ENCODE measurements at places on chromosomes 12 and 14.
A peak's percentile ranks its signal among the peaks of the same experiment; 100 is the strongest.

- DNase-seq = no peak
Measured at GRCh38 chr14:32476532-32476931, 147.4 kb downstream of the AKAP6 start.

- no peak for DNase-seq
Measured at GRCh38 chr12:52041695-52042123, 9.5 kb upstream of the NR4A1 start.

- no peak for DNase-seq
Measured at GRCh38 chr12:76410781-76411180, 62.6 kb upstream of the BBS10 start.

GRCh38 chr14:68950111-68950510, 29.0 kb downstream of the ACTN1 start:
- peak; percentile 65 for DNase-seq

- DNase-seq = no peak
Measured at GRCh38 chr14:96351986-96352385, 11.2 kb downstream of the ATG2B start.

DNA sequence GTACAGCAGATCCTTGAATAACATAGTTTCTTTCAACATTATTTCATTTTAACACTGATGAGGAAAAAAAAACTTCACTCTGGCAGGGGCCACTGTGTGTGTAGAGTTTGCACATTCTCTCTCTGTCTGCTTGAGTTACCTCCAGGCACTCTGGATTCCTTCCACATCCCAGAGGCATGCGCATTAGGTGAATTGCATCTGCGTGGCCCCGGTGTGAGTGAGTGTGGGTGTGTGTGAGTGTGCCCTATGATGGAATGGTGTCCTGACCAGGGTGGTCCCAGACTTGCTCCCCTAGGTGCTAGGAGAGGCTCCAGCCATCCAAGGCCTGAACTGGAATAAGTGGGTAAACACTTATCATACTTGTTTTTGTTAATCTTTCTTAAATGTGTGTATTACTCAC, 90.6 kb upstream of the LRIG3 start:
- DNase-seq = no peak

GRCh38 chr14:93734086-93734822, 54.0 kb downstream of the PRIMA1 start:
- DNase-seq = no peak

DNA sequence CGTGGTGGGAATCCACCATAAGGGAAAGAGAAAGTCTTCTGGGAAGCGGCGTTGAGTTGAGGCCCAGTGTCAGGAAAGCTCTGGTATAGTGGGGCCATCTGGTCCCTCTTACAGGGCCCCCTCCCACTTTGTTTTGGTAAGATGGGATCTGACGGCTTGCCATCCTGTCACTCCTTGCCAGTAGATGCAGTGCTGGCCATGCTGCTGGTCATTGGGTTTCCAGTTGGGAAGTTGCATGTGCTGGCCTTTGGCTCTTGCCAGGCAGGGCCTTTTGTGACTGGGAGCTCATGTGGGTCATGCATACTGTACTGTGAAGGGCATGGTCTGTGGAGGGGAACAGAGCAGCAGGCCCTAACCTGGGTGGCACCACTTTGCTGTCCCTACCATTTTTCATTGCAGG, 3.8 kb downstream of the TRAF3 start:
- DNase-seq = no peak

DNA sequence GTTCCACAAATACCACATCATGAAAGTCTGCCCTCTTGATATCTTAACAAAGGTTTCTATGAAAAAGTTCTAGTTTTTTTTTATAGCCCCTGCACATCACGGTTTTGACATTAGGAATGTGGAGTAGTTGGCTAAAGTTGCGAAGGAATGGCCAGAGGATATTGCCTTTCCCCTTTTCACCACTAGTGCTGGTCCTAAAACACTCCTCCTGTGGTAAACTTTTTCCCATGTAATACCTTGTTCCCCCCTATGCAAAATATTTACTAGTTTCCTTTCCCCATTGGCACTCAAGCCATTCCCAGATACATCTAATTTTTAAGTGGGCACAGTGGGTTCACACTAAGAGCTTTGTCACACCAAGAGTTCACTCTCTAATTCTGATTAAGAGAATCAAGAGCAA, 33.4 kb downstream of the R3HDM2 start:
- DNase-seq = no peak

DNA sequence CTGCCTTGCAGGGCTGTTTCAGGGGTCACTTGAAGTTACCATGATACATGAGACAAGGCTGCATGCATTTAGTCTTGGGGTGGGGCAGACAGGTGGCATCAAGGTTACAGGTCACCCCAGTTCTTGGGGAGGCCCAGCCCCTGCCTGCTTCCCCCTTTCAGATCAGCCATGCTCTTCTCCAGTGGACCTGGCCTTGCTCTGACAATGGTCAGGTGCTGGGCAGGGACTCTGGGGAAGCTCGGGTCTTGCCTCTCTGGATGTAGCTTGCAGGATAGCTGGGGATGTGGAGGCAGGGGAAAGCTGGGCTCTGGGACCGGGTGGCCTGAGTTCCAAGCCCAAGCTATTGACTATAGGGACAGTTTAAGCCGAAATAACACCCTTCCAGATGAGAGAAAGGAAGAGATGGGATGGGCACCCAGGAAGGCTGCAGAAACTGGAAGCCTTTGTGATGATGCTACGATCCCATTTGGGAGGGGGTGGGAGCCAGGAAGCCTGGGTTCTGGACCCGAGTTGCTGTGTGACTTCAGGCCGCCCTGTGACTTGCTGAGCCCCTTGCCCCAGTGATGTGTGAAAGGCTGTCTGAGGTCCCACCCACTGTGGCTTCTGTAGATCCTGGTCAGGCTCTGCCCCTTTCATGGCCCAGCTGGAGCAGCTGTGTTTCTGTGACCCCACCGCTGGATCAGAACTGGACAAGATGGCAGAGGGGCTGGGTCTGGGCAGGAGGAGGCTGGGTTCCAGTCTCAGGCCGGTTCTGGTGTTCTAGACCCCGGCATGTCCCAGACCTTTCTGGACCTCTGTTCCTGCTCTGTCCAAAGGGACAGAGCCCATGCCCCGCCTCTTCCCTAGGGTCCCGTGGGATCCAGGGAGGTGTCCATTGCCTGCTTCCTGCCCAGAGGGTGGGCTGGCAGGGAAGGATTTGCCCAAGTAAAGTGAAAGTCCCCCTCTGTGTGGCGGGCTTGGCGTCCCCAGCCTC, 2.1 kb downstream of the TNFAIP2 start:
- DNase-seq = no peak

DNA sequence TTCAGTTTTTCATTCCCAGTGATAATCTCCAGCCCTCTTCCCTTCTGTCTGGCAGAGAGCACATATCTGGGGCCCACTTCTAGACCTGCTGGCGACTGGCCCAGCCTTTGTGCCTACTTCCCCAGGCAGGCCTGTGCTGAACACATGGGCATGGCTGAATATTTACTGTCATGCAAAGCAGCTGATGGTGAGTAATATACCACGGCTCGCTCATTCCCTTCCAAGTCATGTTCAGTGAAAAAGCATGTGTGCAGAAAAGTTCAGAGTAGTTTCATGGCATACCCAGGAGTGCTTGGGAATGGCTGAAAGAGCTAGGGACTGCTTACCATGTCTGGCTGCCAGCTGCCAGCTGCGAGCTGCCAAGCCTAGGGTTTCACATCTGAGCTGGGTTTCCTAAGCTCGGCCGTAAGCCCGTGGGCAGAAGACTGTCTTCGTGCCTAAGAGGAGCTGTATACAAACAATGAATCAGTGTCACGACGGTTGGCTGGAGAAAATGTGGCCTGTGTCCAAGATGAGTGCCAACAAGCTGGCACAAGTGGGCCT, 179.9 kb upstream of the PELI2 start:
- DNase-seq = peak; percentile 34

DNA sequence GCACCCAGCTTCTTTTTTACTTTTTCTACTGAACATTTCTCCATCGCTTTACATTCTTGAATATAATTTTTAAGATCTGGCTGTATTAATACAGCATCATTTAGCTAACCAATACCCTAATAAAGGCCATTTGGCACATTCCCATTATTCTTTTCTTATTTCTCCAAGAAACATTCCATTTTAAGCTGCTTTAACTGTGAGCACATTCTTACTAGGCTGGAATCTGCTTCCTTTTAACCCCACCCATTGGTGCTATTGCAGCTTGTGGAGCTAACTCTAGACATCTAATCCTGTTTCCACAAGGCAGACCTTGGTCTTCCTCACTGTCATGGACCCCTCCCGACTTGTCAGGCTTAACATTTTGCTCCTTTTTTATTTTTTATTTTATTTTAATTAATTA, 15.2 kb downstream of the CALM1 start:
- DNase-seq = no peak

- no peak for DNase-seq
Measured at GRCh38 chr14:60095781-60096450, 4.2 kb downstream of the PCNX4 start.

- no peak for DNase-seq
Measured at GRCh38 chr14:32379447-32379846, 50.3 kb downstream of the AKAP6 start.

- DNase-seq = no peak
Measured at GRCh38 chr12:19689801-19690472, 250.6 kb downstream of the AEBP2 start.

- no peak for DNase-seq
Measured at GRCh38 chr14:69663300-69663643, 51.9 kb downstream of the SUSD6 start.

GRCh38 chr14:81192594-81192993, 28.2 kb downstream of the GTF2A1 start:
- no peak for DNase-seq

DNA sequence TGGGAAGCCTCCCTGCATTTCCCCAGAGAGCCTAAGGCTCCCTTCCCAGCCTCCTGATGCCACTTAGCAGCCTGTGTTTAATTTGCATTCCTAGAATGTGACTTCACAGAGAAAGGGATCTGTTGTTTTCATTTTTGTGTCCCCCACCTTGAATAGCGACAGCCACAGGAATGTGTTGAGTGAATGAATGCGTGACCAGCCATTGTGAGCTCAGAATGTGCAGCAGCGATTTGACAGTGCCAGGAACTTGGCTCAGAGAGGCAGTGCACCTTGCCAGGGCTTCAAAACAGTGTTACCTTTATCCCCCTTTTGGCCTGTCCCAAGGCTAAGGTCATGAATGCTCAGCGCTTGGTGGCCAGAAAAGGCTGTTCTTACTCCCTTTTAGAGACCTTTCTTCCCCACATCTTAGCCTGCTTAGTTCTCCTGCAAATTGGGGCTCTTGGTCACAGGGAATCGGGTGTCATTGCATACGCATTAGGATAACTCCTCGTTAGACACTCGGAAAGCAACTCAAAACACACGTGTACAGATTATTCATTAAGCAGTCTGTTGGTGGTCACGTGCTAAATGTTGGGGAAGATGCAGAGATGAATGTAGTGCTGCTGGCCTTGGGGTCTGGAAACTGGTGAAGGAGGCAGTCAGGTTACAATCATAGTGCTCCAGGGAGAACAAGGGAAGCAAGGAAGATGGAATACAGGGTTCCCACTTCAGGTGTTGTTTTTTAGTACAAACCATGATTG, 9.8 kb downstream of the NTF3 start:
- no peak for DNase-seq

- no peak for DNase-seq
Measured at GRCh38 chr14:92617581-92617980, 104.0 kb downstream of the RIN3 start.

GRCh38 chr12:111283966-111284365, 84.9 kb downstream of the PHETA1 start:
- DNase-seq = peak; percentile 38

GRCh38 chr12:69660164-69660863, 38.8 kb downstream of the BEST3 start:
- DNase-seq = no peak

GRCh38 chr12:109767456-109767855, 53.8 kb downstream of the FAM222A start:
- no peak for DNase-seq

All from suppressor macrophage (primary cell).